ENCODE measurements at places on chromosomes 5 and 9.

DNA sequence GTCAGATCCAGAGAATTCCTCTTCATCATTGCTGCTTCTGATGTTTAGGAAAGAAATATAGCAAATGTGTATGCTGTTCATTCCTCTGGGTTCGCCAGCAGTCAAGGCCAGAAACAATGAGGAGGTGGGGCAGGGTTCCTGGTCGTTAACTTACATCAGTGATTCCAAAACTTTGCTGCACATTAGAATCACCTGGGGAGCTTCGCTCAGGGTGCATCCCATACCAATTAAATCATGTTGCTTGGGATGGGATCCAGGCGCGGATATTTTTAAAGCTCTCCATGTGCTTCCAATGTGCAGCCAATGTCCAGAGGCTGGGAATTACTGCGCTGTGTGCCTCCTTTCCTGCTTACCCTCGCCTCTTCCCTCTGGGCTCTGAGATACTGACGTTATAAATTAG lies 227.9 kb upstream of the KLF9 start:
- no peak for DNase-seq

GRCh38 chr9:127323393-127323792 lies 58.8 kb downstream of the GARNL3 start:
- DNase-seq, result no peak

DNA sequence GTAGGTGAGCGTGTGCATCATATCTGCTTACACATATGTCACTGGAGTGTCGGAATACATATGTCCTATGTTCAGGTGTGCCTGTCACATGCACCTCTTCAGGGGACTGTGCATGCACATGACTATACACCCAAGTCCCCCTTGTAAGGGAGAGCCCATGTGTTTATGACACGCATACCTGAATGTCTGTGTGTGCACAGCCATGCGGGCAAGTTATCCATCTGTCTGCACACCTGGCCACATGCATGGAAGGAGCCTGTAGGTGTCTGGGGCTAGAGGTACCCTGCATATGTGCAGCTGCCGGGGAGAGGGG lies 622 bp upstream of the RGS14 start:
- no peak for DNase-seq

DNA sequence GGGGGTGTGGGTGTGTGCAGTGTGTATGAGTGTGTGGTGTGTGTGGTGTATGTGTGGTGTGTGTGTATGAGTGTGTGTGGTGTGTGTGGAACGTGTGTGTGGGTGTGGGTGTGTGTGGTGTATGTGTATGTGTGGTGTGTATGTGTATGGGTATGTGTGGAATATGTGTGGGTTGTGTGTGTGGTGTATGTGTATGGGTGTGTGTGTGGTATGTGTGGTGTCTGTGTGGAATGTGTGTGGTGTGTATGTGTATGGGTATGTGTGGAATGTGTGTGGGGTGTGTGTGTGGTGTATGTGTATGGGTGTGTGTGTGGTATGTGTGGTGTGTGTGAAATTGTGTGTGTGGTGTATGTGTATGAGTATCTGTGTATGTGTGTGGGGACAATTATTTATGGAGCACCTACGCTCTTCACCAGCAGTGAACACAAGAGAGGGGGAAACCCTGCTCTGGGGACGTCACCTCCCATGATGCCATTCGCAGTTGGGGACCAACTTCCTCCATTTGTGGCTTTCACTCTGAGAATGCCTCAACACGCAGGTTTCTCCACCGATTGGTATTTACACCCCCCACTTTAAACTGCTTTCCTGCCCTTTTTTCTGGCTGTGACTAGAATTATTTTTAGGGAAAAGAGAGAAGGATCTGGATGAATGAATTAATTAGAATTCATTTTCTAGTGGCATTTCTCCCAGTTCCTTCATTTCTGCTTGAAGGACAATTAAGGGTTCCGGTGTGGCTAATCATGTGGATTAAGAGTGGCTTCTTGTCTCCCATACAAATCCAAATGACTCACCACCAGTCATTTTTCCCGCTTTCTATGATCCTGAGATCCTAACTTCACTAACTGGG lies 238.1 kb downstream of the ROR2 start:
- peak; percentile 68 for DNase-seq

- no peak for DNase-seq
Observed at GRCh38 chr5:6096101-6096500, 282.2 kb downstream of the MED10 start.

DNA sequence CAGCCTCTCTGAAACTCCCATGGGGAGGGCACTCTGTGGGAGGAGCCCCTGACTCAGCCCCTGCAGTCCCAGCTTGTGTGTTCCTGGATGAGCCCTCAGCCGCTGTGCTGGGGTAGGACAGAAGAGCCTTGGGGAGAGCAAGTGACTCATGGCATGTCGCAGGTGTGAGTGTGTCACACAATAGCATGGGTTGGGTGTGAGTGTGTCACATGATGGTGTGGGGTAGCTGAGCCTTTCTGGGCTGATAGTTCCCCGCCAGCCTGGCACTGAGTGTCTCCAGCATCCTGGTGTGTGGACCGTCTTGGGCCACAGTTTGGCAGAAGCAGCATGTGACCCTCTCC lies 83.4 kb downstream of the PHF2 start:
- peak; percentile 16 for DNase-seq

GRCh38 chr5:124806373-124807077 lies 60.1 kb upstream of the ZNF608 start:
- no peak for DNase-seq

GRCh38 chr5:34415559-34416198 lies 240.4 kb upstream of the RAI14 start:
- DNase-seq, result no peak

GRCh38 chr9:76245518-76245917 lies 148.7 kb downstream of the RFK start:
- no peak for DNase-seq

DNA sequence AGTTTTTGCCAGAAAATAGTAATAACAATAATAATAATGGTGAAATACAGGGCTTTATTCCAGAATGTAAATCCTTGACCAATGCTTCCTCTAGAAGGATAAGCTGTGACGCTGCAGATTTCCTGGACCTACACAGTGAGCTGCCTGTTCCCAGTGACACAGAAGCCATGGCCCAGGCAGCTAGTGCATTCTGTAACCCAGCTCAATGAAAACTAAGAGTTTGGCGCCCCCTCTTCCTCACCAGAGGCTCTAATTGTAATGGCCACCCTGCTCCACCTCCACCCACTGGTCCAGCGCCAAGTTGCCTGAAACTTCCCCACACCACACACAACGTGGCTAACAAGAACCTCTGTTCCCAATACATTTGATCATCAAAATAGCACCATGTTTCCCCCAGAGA lies 248.1 kb downstream of the CETN3 start:
- no peak for DNase-seq

DNA sequence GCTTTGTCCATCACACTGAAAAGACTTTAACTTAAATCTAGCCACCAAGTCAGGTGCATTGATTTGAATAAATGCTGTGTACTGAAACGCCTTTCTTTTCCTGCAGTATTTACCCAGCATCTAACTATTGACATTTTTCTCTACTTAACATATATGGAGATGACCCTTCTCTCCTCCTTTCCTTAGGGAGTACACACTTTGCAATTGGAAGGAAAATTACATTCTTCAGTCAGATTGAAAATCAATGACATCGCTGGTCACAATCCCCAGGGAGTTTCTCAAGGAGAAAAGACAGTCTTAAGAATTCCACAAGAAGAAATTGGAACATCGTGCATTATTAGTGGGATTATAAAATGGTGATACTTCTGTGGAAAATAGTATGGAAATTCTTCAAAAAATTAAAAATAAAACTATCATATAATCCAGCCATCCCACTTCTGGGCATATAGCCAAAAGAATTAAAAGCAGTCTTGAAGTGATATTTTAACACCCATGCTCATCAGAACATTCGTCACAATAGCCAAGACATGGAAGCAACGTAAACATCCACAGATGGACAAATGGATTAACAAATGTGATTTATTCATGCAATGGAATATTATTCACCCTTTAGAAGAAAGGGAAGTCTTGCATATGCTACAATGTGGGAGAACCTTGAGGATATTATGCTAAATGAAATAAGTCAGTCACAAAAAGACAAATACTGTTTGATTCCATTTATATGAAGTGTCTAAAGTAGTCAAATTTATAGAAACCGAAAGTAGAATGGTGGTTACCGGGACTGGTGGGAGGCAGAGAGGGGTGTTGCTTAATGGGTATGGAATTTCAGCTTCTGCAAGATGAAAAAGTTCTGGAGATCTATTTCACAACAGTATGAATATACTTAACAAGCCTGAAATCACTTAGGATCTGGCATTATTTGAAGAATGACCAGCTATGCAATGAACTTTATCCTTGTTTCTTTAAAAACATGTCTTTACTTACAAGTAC lies 14.3 kb upstream of the FREM1 start:
- DNase-seq, result no peak

DNA sequence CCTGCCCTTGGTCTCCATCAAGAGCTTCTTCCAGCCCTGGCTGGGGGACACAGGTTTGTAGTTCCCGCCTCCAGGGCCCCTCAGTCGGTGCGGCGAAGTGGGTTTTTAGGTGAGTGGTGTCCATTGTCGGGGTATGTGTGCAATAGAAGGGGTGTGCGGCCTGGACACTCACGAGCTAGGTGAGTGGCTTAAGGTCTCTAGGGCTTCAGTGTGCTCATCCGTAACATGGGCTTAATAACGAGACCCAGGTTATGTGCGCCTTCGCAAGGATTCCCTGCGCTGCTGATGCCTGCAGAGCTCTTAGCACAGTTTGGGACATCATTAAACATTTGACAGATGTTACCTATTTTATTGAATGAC lies 656 bp downstream of the CEP78 start:
- no peak for DNase-seq

GRCh38 chr5:67897980-67898379 lies 317.6 kb upstream of the PIK3R1 start:
- no peak for DNase-seq

GRCh38 chr5:9122528-9122927 lies 423.3 kb downstream of the SEMA5A start:
- DNase-seq, result no peak

- DNase-seq, result no peak
Observed at GRCh38 chr5:134609232-134609851, 23.3 kb downstream of the SAR1B start.

All from activated naive CD4-positive, alpha-beta T cell treated with anti-CD3 and anti-CD28 coated beads, Interleukin-2, amount 10 ng/mL, durations not matched to agents 7 days and 5 days (primary cell).